Glutamatergic neuron (in vitro differentiated cells): ENCODE measurements at places on chromosomes 4 and X. TPM values are rescaled to one million over a fixed set of nuclear protein-coding genes. Genes with fewer than 3 reads are reported as not detected.

Gene RS1
- not detected for total RNA-seq

Gene NUDT10
- 19.3 TPM for total RNA-seq

Gene NDP
- not detected for total RNA-seq

Gene PCYT1B
- total RNA-seq, result 19.5 TPM

Gene CABS1
- not detected for total RNA-seq

Gene BGN
- 0.56 TPM for total RNA-seq

Gene MAOA
- 2.7 TPM for total RNA-seq

Gene MAGEC3
- total RNA-seq, result not detected

Gene MRPL1
- total RNA-seq, result 20.1 TPM
